Stimulated activated CD8-positive, alpha-beta memory T cell treated with anti-CD3 and anti-CD28 coated beads, Interleukin-7, amount 100 ng/mL, for 4 hours (primary cell): ENCODE measurements at places on chromosomes 3 and 15.

DNA sequence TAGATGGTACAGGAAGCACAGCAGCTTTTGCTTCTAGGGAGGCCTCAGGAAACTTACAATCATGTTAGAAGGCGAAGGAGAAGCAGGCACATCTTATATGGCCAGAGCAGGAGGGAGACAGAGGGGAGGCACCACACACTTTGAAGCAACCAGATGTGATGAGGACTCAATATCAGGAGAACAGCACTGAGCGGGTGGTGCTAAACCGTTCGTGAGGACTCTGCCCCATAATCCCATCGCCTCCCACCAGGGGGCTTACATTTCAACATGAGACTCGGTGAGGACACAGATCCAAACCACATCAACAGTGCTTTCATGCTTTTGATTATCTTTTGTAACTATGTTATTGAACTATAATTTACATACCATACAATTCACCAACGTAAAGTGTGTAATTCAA is 7.6 kb upstream of the TMEM44 start:
- no peak for DNase-seq

DNA sequence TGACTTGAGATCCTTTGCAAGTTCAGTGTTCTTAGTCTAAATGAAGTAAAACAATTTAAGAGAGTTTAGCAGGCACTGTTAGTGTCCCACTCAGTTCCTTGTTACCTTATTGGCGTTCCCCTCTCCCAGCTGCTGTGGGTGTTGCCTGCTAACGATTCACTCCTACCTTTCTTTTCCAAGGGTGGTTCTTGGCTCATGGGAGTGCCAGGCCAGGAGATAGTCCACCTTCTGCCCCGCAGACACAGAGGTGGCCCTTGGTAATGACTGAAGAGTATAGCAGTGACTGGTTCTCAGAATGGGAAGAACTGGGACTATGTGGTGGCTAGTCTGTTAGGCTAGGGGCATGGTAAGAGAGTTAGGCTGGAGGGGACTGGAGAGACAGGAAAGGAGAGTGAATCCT is 240.4 kb downstream of the EDEM1 start:
- DNase-seq = no peak

DNA sequence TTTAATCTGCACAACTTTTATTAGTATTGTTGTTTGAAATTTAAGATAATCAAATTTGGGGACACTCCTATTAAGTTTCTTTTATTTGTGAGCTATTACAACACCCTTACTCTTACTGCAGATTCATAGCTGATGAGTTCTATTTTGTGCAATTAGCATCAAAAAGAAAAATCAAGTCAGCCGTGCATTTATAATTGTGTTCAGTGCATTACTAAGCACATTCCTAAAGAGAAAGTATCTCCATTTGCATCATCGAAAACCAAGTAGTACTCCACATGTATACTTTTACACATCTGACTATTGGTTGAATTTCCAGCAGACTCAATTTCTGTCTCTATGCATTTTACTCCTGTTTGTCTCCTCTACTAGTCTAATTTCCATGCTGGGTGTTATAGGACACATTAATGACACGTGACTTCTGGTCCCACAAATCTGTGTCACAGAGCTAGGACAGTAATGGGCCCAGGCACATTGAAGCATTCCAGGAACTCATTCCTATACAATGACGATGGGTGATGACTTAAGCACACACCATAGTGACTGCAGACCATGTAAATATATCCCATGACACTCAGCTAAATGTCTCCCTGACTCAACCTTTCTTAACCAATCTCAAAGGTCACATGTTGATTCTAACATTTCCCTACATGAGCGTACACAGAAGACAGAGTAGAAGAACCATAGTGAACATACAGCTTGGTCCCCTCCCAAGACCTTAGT is 477.5 kb downstream of the LPP start:
- DNase-seq = no peak

DNA sequence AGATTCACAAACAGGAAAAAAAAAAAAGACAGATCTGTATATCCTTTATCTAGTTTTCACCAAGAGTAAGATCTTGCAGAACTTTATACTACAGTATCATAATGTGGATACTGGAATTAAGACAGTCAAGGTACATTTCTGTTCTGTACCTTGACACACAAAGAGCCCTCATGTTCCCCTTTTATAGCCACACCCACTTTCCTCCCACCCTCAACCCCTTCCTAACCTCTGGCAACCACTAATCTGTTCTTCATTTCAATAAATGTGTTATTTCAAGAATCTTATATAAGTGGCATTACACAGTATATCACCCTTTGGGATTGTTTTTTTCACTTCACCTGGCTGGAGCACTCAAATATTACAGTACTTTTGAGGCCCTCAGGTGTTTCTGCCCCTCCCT is 3.6 kb upstream of the RAB6B start:
- DNase-seq = no peak

DNA sequence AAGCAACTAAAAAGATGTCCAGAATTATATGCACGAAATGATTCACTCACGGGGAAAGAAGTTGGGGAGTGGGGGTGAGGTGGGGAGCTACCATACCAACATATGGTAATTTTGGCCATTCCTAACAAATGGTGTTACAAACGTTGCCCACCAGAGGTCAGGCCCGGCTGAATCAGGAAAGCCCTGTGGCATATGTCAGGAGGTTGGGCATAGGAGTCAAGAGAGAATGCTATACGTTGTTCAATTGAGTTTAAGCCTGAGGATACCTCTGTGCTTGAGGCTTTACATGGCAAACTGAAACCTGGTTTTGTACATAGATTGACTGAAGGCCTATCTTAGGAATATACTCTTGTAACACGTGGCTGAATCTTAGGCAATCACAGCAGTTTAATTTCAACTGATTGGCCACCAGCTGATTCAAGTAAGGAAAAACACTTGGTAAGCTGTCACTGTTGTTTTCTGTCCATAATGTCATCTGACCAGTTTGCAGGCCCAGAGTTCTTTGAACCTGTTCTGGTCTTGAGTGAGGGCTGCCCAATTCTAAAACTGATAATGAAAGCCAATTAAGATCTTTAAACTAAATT is 23.4 kb upstream of the SLC2A2 start:
- DNase-seq = no peak

DNA sequence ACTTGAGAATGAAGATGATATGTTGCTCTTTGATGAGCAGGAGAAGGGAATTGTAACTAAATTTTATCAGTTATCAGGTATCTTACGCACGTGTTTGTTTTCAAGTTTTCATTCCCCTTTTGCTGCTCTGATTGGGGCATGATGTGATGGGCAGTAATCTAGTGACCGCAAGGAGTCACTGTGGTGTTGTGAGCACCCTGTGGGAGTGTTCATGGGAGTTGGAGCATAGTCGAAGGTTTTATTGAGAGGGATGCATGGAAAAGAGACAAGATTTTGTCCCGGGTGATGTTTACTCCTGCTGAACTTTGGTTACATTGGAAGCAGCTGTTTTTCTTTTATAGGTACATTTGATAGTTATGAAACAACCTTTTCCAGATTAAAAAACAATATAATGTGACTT is 2.1 kb downstream of the FAN1 start:
- no peak for DNase-seq

DNA sequence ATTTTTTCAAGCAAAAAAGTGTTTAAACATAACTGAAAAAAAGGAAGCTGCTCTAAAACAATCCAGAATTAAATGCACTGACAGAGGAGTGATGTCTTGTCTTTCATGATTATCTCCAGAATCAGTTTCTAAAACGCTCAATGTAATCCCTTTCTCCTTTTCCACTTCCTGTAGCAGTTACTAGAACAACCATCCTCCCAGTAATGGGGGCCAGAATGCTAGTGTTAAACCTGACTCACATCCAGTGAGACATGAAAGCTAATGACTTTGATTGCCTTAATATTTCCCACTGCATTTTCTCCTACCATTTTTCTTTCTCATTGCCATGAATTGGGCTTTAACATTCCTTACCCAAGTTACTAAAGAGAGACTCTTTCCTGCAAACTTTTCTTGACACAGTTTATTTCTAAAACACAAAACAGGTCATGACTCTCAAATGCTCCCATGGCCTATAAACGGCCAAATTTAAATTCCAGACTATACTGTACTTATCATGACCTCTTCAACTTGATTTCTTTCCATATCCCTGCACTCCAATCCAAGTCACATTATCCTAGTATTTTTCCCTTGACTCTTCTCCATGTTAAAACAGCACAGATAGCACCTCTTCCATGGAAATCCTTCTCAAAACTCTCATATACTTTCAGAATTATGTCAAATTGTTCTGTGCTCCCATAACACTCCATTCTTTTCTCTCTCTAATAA is 341.4 kb downstream of the NAALADL2 start:
- DNase-seq = no peak
